ENCODE measurements at places on chromosomes 6 and 20.

- DNase-seq, result no peak
Measured at GRCh38 chr20:19465536-19465935, 253.1 kb downstream of the SLC24A3 start.

GRCh38 chr6:116016846-116017545 lies 43.7 kb downstream of the FRK start:
- DNase-seq, result no peak

DNA sequence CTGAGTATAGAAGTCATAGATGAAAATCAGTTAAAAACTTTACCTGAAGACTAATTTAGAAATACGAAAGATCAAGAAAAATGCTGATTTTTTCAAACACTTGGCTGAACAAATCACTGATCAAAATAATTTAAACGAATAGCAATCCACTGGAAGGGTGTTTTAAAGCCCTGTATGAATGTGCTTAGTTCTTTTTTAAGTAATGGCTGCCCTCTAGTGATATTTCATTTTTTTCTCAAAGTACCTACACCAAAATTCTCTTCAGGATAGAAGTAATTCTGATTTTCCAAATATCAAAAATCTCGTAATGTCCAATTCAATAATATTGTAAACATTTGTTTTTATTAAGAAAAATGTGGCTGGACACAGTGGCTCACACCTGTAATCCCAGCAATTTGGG lies 32.5 kb downstream of the AKAP7 start:
- DNase-seq, result no peak

GRCh38 chr6:163707387-163708355 lies 293.2 kb downstream of the QKI start:
- no peak for DNase-seq

- DNase-seq, result no peak
Measured at GRCh38 chr20:19712721-19713260, 45.3 kb upstream of the RIN2 start.

DNA sequence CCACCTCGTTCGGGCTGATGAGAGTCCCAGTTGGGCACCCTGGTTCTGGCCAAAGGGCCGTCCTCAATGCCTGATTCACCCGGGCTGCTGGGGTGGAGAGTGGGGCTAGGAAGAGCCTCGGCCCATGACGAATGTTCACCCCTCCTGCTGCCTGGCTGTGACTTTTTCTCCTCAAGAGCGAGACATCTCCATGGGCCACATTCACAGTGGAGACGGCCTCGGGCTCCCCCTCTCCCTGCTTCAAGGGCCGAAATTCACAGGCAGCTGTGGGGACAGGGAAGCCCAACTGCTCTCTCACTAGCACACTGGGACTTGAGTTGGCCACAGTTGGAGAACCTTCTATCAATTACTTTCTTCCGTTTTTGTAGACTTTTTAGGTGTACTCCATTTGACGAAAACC lies 138.0 kb downstream of the SYNDIG1 start:
- DNase-seq, result no peak

DNA sequence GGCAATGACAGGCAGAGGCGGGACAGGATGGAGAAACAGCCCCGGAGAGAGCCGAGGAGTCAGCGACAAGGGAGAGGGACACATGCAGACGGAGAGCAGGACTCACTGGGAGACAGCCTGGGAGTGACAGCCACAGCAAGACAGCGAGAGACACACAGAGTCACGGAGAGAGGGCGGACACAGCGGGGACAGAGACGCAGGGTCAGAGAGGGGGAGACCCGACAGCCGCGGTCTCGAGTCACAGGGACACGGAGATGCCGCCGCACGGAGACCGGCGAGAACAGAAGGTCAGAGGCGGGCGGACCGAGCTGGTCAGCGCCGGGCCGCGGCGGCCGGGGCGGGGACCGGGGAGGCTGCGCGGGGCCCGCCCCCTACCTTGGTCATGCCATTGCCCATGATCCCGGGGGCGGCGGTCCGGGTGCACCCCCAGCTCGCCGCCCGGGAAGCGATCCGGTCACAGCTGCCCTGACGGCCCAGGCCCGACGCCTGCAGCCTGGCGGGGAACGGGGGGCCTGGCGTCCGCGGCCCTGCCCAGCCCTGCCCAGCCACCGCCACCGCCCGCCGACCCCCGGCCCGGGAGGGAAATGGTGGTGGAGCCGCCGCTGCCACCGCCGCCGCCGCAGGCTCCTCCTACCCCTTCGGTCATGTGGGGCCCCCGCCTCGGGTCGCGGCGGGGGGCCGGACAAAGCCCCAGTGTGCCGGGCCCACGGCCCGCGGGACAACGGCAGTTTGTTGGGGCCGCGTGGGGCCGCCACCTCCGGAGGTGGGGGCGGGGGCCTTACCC lies at the start of the genes DUSP15 and TTLL9:
Gene DUSP15, minus strand, starts transcription at position 586 of the 784 bp plus-strand sequence. Its CDS starts 190 bp downstream, at position 396.
Gene TTLL9, plus strand, starts transcription at position 693 of the 784 bp plus-strand sequence. CDS start 493 bp downstream, outside the sequence.
- no peak for DNase-seq

- DNase-seq, result no peak
Measured at GRCh38 chr6:134849920-134850447, 99.9 kb downstream of the ALDH8A1 start.

- no peak for DNase-seq
Measured at GRCh38 chr20:53439046-53439445, 154.6 kb downstream of the ZNF217 start.

GRCh38 chr6:45488269-45488668 lies 110.5 kb upstream of the SUPT3H start:
- no peak for DNase-seq

DNA sequence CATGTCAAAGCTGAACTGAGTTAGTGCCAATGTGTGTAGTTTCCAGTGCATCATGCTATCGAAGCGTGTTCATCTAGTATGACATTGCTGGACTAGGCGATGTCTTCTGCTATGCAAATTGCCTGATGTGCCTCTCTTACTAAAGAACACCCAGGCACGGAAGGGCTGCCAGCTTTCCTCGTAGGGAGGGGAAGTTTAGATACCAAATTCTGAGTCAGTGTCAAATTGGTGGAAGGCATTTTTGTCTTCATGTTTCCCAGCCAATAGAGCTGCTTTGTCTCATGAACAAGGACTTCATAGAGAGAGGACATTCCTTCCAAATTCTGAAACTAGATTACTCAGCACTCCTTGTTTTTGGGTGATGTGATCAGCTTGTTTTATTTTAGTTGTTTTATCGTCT lies 320.1 kb downstream of the BTBD3 start:
- DNase-seq, result no peak

GRCh38 chr6:126077810-126078776 lies 91.8 kb downstream of the TRMT11 start:
- no peak for DNase-seq

DNA sequence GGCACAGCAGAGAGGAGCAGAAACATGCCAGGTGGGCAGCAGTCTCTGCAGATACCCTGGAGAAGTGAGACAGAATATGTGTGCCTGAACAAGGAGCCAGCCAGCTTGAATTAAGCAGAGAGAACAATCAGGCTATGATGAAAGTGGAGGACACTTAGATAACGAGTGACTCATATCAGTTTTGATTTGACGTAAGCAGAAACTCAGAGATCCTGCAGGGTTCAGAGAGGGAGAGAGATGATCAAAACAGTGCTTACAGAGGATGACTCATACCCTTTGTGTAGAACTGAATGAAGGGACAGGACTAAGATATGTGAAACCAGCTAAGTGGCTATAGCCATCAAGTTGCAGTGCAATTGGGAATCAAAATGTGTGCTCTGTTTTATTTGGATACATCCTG lies 300.7 kb downstream of the TENT5A start:
- no peak for DNase-seq

GRCh38 chr6:119671105-119671504 lies 321.5 kb upstream of the MAN1A1 start:
- no peak for DNase-seq

DNA sequence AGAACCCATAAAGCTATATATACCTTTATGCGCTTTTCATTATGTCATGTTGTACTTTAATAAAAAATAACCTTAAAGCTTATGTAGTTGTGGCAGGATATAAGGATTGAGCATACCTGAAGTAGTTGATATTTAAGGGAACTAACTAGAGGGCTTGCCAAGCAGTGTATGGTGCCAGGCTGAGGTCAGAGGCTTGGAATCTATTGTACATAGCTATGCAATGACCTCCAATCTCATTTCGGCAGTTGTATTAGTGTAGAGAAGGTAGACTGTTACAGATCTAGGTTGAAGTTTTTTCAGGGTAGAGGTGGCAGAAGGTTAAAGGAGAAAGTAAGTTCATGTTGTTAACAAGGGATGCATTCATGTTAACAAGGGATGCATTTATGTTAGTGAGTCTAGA lies 397.7 kb upstream of the HS3ST5 start:
- no peak for DNase-seq

DNA sequence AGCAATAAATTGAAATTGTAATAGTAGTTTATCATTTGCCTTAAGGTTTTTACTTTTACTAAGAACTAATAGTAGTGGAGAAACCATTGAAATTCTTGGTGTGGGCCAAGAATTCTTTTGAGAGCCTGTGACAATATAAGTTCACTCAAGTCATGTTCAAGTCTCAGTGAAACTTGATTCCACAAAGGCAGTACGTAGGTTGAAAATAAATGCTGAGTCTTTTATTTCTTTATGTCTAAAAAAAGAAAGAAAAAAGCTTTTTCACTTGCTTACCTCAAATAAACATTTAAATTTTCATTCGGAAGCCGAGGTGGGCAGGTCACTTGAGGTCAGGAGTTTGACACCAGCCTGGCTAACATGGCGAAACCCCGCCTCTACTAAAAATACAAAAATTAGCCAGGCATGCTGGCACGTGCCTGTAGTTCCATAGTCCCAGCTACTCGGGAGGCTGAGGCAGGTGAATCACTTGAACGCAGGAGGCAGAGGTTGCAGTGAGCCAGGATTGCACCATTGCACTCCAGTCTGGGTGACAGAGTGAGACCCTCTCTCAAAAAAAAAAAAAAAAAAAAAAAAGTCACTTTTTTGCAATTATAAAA lies 57.8 kb upstream of the NELFCD start:
- no peak for DNase-seq

- DNase-seq, result no peak
Measured at GRCh38 chr6:40780637-40781036, 193.5 kb upstream of the LRFN2 start.

DNA sequence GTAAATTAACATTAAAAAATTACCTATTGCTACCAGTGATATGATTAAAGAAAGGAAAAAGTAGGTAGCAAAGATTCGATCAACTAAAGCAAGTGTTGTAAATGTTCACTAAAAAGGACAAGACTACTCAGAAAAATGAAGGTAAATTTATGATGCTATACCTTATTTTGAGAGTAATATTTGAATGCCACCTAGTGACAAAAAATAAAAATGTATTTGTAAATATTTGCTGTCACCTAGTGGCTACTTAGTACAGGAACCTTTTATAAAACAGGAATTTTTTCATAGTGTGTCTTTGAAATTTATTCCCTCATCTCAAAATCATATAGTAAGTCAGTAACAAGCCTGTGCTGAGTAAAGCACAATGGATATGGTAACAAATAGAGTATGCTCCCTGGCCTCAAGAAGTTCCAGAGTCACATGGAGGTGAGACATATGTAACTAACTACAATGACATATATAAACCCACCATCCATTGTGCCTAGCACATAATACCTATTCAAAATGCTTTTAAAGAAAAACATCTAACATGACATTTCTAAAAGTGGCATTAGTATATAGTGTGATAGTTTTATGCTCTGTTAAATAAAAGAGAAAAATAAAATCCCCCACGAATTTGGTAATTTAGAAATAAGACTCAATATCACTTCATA lies 193.1 kb upstream of the SIM1 start:
- DNase-seq, result no peak

DNA sequence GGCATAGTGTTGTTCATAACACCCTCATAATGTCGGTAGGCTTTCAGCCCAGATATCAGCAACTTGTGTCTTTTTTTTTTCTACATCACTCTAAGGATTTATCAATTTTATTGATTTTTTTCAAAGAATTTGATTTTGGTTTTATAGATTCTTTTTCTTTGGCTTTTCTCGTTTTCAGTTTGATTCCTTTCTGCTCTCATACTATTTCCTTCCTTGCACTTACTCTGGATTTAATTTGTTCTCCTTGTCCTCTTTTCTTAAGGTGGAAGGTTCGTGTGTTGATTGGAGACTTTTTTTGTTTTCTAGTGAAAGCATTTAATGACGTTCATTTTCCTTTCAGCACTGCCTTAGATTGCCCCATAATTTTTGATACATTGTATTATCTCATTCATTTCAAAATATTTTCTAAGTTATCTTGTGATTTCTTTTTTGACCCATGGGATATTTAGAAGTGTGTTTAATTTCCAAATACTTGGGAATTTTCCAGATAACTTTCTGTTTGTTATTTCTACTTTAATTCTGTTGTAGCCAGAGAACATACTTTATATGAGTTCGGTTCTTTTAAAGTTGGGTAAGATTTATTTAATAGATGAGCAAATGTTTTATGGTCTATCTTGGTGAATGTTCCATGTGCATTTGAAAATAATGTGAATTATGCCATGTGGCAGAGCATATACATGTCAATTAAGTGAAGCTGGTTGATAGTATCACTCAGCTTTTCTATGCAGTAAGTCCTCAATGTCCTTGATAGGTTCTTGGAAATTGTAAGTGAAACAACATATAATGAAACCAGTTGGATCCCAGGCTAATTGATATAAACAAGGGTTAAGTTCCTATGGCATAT lies 62.8 kb downstream of the IRF4 start:
- DNase-seq, result no peak
